ENCODE measurements at places on chromosomes 2 and 18. TPM values are rescaled to one million over a fixed set of nuclear protein-coding genes. Genes with fewer than 3 reads are reported as not detected.

DNA sequence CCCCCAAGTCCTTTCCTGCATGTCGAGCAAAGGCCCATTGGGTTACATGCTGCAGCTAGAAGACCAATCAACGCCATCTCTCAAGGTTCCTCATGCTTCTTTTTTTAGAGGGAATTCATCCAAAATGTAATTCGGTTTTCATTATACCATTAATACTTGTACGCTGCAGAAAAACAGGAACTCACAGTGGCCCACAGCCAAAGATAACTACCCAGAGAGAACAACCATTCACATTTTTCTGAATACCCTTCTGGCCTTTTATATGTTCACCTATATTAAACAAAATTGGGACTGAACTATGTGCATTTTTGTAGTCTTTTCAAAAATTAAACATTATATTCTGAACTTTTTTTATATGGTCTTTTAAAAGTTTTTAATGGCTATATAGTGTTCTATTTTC lies 25.8 kb downstream of the FARP2 start:
- no peak for DNase-seq

Gene VAMP8
- 105 TPM for total RNA-seq

DNA sequence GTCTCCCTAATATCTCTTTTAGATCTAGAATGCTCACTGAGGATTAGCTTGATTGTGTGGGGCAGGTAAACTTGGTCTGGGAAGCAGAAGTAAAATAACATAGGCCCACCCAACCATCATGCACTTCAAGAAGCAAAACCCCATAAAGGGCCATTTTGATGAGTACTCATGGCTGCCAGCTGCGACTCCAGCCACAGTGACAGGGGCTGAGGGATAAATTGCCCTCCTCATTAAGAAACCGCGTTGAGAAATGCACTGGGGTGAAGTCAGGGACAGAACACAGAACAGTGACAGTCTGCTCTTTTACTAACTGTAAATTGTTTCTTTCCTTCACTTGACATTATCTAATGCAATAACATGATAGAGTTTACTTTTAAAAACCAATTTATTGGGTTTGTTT lies 60.2 kb downstream of the RND3 start:
- DNase-seq: no peak

Gene KIAA2012
- not detected for total RNA-seq

DNA sequence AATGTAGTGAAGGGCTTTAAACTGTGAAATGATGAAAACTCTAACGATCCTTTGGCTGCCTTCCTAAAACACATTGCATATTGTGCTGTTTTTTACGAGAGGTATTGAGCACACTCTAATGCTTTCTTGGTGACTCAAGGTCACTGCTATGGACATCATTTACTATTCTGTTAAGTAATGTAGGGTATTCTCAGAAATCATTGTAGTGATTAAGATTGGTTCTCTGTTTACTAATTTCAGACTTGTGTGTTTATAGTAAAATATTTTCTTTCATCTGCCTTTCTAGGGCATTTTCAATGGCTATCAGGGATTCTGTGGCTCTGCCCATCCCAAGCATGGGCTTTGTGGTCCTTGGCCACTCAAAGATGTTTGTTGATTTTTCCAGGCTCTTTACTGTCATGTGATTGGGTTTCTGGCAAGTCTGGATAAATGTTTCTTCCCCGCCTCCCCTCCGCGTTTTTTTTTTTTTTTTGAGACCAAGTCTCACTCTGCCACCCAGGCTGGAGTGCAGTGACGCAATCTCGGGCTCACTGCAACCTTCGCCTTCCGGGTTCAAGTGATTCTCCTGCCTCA lies 29.3 kb downstream of the UBE2F start:
- DNase-seq: no peak

Gene NEU2
- total RNA-seq: not detected

Gene COL4A4
- not detected for total RNA-seq

Gene SPATA3
- 0.72 TPM for total RNA-seq

- DNase-seq: no peak
Observed at GRCh38 chr2:102091121-102091520, 51.4 kb upstream of the IL1R1 start.

DNA sequence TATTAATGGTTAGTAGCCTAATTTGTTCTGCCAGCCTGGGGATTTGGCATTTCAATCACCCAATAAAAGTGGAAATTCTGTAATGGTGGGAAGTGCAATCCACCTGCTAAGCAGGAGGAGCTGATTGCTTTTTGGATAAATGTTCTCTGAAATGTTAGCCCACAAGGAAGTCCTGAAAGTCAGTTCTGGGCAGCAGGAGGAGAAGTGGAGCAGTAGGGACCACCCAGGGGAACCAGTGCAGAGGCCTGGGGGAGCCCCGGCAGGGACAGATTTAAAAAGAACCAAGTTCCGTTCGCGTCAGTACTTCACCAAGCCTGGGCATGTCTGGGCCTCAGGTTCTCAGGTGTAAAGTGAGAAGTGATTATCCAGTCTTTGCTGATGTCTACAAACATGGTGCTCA lies 248.5 kb upstream of the RAB6C start:
- DNase-seq: no peak

DNA sequence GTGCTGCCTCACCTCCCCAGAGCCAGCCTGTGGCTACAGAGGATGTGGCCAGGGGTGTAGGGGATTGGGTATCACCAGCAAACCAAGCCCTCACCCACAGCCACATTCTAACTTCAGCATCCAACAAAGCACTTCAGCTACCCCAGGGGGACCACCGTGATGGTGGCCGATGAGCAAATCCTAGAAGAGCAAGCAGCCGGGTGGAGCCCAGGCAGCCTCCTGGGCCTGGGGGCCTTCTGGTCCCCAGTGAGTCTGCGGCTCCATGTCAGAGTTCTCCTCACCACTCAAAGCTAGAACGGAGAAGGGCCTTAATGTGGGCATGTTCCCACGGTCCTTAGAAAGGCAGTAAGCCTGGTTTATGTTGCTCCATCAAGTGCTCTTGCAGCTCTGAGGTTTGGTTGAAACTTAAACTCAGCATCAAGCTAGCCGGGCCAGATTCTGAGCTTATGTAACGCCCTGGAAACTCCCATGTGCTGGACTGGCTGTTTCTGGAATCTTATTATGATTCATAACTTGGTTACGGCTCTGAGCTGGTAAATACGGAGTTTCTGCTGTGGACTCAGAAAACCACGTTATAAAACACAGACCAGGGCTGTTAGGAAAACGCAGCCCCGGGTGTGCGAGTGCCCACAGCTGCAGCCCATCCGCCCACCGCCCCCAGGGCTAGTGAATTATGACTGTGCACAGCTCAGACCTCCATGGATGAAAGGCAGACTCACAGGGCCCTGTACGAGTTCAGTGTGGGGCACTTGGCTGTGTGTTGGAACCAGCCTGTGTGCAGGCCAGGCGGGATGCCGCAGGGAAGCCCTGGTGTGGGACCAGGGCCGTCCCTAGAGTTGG lies 99.8 kb downstream of the SEPTIN10 start:
- DNase-seq: no peak

DNA sequence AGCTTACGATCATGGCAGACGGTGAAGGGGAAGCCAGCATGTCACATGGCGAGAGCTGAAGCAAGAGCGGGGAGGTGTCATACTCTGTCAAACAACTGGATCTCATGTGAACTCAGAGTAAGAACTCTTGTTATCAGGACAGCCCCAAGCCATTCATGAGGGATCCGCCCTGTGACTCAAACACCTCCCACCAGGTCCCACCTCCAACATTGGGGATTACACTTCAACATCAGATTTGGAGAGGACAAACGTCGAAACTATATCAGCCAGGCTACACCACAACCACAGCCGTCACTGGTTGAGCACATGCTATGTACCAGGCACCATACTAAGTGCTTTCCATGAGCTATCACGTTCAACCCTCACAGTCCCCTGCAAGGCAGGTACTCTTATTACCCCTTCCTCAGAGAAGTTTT lies 293.8 kb downstream of the PRKCE start:
- no peak for DNase-seq

Measured in CD4-positive, CD25-positive, alpha-beta regulatory T cell (primary cell).